NCI-H1436 treated with DMSO at 0.1 percent for 48 hours (cell line): ENCODE measurements at places on chromosomes 2 and 18.
A peak's percentile ranks its signal among the peaks of the same experiment; 100 is the strongest.

- DNase-seq = no peak
Measured at GRCh38 chr18:12518326-12518725, 110.6 kb downstream of the PRELID3A start.

DNA sequence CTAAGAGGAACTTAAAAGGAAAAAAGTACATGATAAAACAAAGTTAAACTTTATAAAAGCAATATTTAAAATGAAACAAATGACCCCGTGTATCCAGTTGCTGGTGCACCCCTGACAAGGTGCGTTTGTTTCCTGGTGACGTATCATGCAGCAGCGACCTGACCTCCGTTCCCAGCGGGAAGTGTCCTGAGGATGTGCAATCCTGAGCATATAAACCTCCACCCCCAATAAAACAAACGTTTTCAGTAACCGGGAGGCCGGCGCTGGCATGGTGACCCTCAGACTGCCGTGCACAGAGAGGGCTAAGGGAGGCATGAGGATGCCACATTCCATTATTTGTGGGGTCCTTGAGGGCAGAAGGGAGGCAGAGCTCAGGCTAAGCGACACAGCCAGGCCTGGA, 14.8 kb downstream of the SLC66A2 start:
- no peak for DNase-seq

DNA sequence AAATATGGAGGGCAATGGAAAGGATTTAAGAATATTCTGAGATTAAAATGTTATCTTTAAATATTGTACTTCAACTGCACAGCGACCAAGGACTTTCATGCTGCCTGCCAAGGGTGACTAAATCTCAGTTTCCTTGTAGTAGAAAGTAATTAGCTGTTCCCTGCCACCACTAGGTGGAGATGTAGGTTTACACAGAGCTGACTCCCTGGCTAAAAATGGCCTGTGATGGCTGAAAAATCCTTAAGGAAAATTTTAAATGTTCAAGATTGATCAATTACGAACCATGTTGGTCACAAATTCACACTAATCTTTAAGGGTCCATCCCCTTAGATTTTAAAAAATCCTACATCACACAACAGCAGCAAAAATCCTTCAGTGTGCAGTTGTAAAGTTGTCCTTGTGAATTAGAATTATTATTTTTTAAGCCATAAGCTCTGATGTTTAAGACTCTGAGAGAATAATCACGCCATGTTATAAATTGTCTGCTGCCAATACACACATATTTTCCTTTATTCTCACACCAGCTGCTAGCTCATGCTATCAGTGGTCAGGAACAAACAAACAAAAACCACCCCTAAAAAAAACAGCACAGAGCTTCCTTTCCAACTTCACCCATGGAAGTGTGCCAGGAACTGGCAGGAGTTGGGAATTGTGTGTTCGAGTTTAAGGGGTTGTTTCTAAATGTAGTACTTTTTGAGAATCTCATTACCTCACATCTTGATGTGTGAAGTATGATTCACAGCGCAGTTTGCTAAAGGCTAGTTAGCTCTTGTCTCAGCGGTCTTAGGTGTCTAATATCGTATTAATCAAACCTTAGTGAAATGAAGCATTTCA, 399.8 kb downstream of the TMEM182 start:
- DNase-seq = no peak

- peak; percentile 59 for DNase-seq
Measured at GRCh38 chr18:32919799-32920198, 147.0 kb upstream of the KLHL14 start.

- no peak for DNase-seq
Measured at GRCh38 chr2:188787021-188787657, 187.0 kb upstream of the COL3A1 start.

DNA sequence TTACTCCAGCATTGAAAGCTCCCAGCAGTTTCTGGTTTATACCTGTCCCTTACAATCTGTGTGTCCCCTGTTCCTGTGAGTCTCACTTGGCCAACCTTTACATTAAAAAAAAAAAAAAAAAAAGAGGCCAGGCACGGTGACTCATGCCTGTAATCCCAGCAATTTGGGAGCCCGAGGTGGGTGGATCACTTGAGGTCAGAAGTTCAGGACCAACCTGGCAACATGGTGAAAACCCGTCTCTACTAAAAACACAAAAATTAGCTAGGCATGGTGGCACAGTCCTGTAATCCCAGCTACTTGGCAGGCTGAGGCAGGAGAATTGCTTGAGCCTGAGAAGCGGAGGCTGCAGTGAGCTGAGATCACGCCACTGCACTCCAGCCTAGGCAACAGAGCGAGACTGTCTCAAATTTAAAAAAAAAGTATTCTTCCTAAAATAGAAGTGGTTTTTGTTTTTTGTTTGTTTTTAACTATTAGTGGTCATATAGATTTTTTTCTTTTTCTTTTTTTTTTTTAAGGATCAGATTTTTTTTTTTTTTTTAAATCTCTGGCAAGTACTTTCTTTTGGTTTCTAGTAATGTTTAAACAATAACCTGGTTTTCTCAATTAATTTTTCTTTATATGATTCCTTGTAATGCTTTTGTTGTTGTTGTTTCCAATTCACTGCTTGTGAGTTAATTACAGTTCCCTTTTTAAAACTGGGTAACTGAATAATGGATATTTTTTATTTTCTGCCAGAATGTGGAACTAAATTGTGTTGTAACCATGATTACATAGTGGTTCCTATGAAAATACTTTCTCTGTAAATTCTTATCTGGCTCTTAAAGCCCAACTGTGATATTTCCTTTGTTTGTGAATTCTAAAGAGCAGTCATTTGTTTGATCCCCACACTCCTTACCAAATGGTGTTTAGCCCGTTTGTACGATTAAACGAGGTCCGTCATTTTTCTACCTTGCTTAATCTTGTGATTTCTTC, 116.8 kb downstream of the CTAGE1 start:
- no peak for DNase-seq

DNA sequence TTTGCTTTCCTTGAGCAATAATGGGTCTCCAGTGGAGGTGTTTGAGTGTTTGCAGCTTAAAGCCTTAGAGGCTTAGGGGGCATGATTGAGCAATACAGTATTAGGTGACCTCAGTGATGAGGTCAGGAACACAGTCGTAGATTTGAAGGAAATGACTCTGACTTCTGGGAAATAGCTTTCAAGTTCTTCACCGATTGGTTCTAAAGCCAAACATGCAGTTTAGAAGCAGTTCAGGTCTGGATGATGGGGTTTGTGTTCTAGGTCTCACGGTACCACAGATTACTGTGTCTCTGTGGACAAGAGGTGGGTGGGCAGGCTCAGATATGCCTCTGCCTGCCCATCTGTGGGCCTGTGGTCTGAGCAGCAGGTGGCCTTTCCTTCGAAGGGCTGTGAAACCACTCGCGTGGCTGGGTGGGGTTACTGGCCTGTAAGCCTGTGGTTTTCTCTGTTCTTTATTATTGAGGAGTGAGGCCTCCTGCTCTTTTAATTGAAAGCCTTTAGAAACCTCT, 7.8 kb downstream of the MTHFD2 start:
- no peak for DNase-seq

- no peak for DNase-seq
Measured at GRCh38 chr2:230268606-230269243, 43.2 kb downstream of the SP140 start.

GRCh38 chr2:126837966-126838715, 60.5 kb upstream of the TEX51 start:
- no peak for DNase-seq

DNA sequence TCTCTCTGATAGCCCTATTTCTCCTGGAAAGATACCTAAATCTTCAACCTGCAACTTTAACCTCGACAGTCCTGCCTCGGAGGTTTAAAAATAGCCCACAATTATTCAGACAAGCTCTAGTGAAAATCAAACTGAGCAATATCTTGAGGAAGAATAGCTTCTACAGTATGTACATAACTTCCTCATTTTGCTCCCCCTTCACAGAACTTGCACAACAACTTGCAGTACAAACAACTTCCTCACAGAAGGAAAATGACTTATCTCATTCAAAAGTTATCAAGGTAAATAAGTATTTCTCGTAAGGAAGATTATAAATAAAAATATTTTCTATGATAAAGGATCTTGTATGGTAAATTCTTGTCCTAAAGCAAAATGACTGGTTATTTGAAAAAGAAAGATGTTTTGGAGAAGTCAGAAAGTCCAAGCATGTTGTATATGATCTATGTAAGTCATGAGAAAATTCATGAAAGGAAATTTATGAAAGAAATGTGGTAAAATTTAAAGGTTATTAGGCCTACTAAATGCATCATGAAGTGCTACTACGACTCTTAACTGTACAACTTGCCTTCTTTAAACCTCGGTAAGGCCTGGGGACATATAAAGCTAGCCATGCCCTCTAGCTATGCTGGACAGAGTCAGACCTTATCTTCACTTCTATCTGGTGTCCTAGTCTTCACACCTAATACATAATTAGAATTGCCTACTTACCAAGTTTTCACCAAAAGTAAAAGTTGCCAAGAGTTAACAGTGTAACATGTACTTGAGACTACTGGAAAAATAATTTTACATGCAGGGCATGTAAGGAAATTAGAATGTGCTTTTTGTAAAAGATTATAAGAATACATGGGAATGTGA, 394.5 kb downstream of the DLGAP1 start:
- no peak for DNase-seq

DNA sequence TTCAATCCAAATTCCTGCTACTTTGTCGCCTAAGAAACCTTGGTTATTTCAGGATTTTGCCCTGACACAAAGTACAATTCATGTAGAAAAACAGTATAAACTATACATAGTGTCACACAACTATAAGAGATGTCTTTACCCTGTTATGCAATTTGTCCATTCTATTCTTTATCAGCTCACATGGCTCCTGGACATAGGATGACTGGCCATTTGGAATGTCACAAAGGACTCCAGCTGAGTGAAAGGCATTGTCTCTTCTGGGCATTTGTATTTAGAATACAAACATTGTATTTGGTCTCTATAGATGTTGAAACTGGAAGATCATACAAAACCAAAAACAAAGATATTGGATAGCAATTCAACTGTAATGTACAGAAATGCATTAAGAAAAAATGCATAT, 944.6 kb upstream of the LRRTM1 start:
- DNase-seq = no peak

GRCh38 chr2:232871418-232871834, 1.4 kb downstream of the SNORC start:
- no peak for DNase-seq

- no peak for DNase-seq
Measured at GRCh38 chr2:157871415-157871814, 4.7 kb downstream of the ACVR1 start.

DNA sequence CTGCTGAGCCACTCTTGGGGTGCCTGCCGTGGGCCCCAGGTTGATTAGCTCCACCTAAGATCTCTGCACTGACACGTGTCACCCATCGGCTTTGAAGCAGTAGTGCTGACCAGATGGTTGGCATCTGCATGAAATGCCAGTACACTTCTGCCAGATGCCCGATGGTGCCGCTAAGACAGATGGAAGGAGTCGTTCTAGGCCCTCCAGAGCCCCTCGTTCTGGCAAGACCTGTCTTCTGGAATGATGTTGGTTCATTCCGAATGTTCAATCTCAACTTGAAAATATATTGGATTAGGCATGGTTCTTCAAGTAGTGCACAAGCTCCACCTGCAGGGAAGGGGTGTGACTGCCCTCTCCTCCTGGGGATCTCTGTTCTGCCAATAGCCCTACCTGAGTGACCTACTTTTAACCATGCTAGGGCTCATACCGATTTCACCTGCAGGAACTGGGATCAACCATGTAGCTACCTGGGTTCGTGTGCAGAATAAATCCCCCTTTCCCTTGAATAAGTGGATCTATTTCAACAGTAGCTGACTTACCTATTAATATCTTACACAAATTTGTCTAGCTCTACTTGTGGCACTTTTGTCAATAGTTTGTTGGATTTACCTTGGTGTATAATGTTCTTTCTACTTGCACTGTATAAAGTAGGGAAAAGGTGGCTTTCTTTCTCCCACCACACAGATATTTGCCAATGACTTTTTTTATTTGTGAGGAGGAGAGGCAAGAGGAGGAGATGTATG, 342.6 kb downstream of the CTNNA2 start:
- DNase-seq = no peak

DNA sequence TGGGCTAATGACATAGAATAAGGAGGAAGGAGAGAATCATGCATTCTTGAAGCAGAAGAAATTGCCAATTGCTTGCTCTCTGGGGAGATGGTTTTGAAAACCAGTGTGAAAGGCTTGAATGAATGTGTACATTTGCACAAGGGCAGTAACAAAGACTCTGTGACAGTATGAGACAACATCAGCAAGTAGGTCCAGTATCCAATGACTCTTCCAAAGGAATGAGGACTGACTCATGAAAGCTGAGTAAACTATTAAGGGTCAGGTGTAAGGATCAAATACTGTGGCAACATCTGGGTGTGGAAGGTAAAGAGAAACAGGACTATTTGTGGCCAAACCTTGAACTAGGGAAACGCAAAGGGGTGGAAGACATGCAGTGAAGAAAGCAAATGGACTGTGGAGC, 886.0 kb upstream of the CHAC2 start:
- no peak for DNase-seq

- no peak for DNase-seq
Measured at GRCh38 chr2:49226360-49226759, 72.0 kb upstream of the FSHR start.

DNA sequence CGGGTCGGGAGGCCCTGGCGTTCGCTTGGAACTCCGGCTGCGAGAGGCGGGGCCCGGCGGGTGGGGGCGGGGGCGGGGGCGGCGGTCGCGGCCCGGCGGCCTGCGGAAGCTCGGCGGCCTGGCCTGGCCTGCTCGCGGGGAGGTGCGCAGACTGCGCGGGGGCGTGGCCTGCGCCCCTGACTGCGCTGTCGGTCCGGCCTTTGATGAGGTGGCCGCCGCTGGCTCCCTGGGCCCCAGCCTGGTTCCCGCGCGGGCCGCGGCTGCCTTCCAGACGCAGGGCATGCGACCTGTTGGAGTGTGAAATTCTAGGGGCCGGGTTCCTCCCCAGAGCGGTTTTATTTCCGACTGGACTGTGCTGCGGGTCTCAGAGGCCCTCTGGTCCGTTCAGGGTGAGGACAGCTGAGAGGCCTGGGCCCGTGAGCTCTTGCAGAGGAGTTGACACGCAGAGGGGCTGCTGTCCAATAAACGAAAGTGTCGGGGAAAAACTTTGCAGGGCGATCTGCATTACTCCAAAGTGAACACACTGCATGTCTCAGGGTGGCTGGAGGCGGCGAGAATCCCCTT, 629 bp downstream of the NRBP1 start:
- no peak for DNase-seq

DNA sequence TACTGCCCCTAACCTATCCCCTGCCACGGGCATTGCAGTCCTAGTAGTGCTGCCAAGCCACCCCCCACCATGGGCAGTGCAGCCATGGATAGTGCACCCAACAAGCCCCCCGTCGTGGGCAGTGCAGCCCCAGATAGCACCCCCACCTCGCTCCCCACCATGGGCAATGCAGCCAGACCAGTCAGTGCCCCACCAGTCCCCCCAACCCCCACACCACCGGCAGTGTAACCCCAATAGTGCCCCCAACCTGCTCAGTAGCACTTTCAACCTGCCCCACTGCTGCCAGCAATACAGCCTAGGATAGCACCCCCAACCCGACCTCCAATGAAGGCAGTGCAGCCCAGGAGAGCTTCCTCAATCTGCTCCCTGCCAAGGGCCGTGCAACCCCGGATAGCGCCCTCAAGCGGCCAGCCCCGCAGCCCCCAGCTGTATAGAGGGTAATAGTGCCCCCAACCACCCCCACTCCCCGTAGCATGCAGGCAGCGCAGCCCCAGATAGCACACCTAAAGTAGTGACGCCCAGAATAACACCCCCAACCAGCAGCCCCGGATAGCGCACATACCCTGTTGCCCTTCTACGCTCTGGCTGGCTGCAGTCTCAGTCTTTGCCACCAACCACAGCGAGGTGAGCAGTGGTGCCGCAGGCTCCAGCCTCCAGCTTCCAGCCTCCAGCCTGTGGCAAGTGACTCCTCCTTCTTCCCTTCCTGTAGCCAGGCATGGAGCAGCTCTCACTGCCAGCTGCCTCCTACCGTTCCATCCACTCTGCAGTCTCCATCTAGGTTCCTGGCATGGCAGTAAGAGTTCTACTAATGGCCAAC, 45.4 kb upstream of the ANKRD62 start:
- DNase-seq = no peak
